ENCODE measurements at places on chromosomes 2 and 18. TPM values are rescaled to one million over a fixed set of nuclear protein-coding genes. Genes with fewer than 3 reads are reported as not detected.

The UGT1A10 gene
- not detected for total RNA-seq

The COL4A4 gene
- 0.60 TPM for total RNA-seq

The NAT8 gene
- total RNA-seq, result not detected

- no peak overlapping the region for H3K27ac ChIP-seq
- H3K27me3 ChIP-seq, result no peaks in the 10 kb centered on the region
- no peaks in the 10 kb centered on the region for H3K36me3 ChIP-seq
- DNase-seq, result no peak
- no peak overlapping the region for H3K4me3 ChIP-seq
- no peaks in the 10 kb centered on the region for H3K4me1 ChIP-seq
These were observed 27.1 kb downstream of the SH2D6 start for GRCh38 chr2:85445316-85446295.

- no peaks in the 10 kb centered on the region for H3K27me3 ChIP-seq
- no peaks in the 10 kb centered on the region for H3K36me3 ChIP-seq
- H3K27ac ChIP-seq, result no peak overlapping the region
- peaks cover 8% of the 10 kb centered on the region for H3K4me1 ChIP-seq
These were observed 35.9 kb downstream of the NABP1 start for GRCh38 chr2:191713837-191714236.

The SPDYA gene
- total RNA-seq, result 0.37 TPM

The CD8A gene
- total RNA-seq, result 0.34 TPM

The HES6 gene
- 5.3 TPM for total RNA-seq

DNA sequence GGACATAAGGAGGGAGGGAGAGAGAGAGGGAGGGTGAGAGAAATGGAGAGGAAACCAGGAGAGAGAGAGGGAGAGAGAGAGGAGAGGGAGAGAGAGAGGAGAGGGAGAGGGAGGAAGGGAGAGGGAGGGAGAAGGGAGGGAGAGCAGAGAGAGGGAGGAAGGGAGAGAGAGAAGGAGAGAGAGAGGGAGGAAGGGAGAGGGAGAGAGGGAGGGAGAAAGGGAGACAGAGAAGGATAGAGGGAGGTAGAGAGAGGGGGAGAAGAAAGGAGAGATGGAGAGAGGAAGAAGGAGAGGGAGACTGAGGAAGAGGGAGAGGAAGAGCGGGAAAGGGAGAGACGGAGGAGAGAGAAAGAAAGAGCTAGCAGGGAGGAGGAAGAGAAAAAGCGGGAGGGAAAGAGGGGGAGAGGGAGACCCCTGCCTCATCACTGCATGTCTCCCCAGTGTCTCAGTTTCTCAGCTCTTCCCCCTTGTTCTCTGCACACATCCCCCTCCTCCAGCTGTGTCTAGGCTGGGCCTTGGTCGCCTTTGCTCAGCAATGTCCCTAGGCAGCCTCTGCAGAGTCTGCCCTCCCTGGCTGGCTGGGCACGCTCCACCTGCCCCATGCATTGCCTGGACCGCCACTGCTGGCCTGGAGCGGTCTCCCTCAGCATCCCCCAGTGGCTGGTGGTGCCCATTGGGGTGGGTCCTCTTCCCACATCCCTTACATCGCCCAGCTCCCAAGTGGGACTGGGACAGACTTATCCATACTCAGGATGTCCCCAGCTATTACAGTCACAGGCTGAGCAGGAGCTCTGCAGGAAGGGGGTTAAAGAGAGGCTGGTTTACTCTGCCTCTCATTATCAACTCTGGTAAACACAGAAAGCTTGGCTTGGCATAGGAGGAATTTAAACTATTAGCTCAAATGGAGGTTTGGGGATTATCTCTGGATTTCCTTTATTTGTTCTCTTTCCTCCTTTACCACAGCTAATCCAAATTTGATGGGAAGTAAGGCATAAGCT is 85.7 kb upstream of the APCDD1 start:
- no peaks in the 10 kb centered on the region for H3K27me3 ChIP-seq
- H3K36me3 ChIP-seq, result no peaks in the 10 kb centered on the region
- H3K4me3 ChIP-seq, result no peak overlapping the region

- no peaks in the 10 kb centered on the region for H3K36me3 ChIP-seq
- H3K4me3 ChIP-seq, result no peak overlapping the region
- H3K4me1 ChIP-seq, result no peaks in the 10 kb centered on the region
- no peaks in the 10 kb centered on the region for H3K27me3 ChIP-seq
These were observed 1678.6 kb upstream of the CELF4 start for GRCh38 chr18:39244242-39244641.

DNA sequence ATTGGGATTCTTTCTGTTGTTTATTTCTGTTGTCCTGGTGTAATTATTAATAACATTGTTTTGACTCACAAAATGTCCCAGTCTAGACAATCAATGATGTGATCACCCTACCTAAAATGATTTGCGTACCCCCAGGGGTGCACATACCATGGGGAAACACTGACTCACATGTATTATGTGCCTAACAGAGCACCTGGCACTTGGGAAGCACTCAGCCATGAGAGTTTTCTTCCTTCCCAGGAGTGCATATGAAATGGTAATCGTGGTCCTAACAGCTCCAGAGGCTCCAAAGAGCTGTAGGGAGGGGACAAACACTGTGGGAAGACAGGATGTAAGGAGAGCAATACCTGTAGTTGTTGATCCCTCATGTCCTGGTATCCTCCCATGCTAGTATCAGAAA is 187.8 kb upstream of the ERBB4 start:
- no peak overlapping the region for H3K4me3 ChIP-seq
- no peaks in the 10 kb centered on the region for H3K4me1 ChIP-seq
- no peak for DNase-seq
- H3K36me3 ChIP-seq, result no peaks in the 10 kb centered on the region

The SLC23A3 gene
- 1.4 TPM for total RNA-seq

- H3K4me3 ChIP-seq, result no peak overlapping the region
- H3K27me3 ChIP-seq, result no peaks in the 10 kb centered on the region
- H3K4me1 ChIP-seq, result peaks cover 6% of the 10 kb centered on the region
- no peak for DNase-seq
- H3K27ac ChIP-seq, result no peak overlapping the region
These were observed 26.3 kb downstream of the LIPG start for GRCh38 chr18:49588171-49588570.

- H3K27ac ChIP-seq, result no peak overlapping the region
- no peaks in the 10 kb centered on the region for H3K27me3 ChIP-seq
- no peaks in the 10 kb centered on the region for H3K36me3 ChIP-seq
- no peaks in the 10 kb centered on the region for H3K4me1 ChIP-seq
- no peak overlapping the region for H3K4me3 ChIP-seq
- no peak for DNase-seq
These were observed 249.0 kb downstream of the LPIN1 start for GRCh38 chr2:11995456-11995855.

The SOWAHC gene
- total RNA-seq, result 7.2 TPM

Measured in neural progenitor cell (in vitro differentiated cells).